Hematopoietic multipotent progenitor cell treated with erythropoietin and hydrocortisone succinate and interleukin-3 and kit ligand, for 4 days (in vitro differentiated cells): ENCODE measurements at places on chromosomes 16 and 17.
A peak's percentile ranks its signal among the peaks of the same experiment; 100 is the strongest.

GRCh38 chr17:80883831-80884735, 107.6 kb upstream of the CHMP6 start:
- no peak for DNase-seq

- DNase-seq, result no peak
These were observed 139.3 kb downstream of the CYB561 start for GRCh38 chr17:63306855-63307254.

DNA sequence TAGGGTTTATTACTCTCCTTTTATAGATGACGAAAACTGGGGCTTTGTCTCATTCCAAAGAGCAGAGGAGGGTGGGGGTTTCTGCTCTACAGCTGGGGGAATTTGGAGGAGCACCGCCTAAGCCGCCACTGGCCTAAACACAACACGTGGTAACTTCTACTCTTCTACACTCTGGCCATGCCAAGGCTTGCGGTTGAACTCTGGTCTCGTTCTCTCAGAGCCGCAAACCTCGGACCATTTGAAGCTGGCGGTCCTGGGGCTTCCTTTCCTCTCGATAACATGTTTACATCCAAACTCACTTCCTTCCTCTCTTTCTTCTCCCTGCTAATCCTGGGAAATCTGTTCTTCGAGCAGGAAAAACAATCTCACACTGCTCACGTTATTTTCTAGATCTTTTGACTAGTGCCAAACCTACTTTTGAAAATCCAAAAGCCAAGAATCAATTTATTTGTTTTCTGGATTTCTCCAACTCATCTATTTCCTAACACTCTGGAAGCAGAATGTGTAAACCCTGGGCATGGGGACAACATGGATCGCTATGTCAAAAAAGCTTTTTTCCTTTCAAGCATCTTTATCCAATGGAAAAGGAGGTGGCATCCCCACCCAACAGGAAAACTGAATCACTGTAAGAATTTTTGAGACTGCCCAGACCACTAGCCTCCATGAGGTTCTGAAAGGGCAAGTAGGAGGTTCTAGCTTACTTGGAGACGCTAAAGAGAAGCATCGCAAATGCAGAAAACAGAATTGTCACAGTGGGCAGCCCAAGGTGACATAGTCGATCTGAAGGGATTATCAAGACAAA, 13.6 kb upstream of the EEF2K start:
- DNase-seq, result peak; percentile 97

GRCh38 chr16:69049603-69050375, 55.7 kb upstream of the HAS3 start:
- DNase-seq, result no peak

DNA sequence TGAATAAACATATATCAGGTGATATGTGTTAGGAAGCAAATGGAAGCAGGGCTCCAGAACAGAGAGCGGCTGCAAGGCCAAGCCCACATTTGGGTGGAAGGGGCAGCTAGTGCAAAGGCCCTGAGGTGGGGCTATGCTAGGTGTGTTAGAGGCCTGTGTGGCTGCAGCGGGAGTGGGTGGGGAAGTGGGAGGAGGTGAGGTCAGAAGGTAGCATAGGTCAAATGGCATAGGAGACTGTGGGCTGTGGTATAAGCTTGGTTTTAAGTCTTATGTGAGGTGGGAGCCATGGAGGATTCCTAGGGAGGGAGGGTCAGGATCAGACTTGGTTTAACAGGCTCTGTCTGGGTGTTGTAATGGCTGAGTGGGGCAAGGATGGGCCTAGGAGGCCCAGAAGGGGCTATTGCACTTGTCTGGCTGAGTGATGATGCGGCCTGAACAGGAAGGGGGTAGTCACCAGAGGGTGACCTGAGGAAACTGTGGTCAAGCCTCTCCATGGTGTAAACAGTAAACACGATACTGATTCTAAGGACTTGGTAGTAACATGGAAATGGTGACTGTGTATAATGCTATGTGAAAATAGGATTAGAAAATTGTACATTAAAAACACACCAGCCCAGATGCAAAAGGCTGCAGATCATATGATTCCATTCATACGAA, 31.1 kb downstream of the RAI1 start:
- DNase-seq, result peak; percentile 70

GRCh38 chr16:278863-279366, 1.5 kb upstream of the ARHGDIG start:
- peak; percentile 97 for DNase-seq

DNA sequence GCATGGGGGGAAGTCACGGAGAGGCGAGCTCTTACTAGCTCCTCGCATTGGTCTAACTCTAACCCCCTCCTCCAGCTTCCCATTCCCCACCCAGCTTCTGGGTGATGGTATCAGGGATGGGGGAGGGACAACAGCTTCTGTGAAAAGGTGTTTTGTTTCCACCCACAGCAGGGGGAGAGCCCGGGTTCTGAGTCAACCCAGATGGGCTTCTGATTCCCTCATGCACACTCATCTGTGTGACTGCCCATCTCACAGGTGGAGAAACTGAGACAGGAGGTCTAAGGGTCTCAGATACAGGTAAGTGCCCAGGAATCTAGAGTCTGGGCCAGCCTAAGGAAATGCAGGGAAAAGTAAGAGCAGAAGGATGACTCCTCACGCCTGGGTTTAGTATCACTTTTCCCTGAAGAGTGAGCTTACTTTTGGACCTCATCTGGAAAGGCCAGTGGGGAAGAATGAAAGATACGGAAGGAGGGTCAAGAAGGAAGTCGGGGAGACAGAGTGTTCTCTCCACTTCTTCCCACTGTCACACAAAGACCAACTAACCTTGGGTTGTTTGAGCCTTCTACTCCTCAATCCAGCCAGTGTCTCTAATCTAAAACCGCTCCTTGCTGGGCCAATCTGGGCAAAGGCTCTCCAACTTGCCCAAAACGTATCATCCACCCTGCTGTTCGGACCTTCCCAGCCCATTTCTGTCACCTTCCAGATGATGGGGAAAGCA, 3.1 kb upstream of the TLCD2 start:
- no peak for DNase-seq

GRCh38 chr17:80892019-80892855, 99.4 kb upstream of the CHMP6 start:
- peak; percentile 85 for DNase-seq
